ENCODE measurements at places on chromosomes 11 and 22.
A peak's percentile ranks its signal among the peaks of the same experiment; 100 is the strongest.

DNA sequence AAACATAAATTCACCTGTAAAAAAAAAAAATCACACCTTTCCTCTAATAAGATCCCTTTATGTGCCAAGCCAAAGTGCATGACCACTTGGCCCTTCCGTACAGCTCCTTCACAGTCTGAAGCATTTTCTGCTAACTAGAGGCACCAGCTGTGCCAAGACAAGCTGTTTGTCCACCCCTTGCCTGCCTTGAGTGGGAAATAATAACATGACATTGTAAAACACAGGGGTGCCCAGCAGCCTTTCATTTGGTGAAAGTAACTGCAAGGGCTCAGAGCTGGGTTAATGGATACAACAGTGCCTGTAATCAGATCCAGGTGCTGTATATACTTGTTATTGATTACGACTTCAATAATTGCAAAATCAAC, 59.2 kb downstream of the DDIAS start:
- no peak for DNase-seq

GRCh38 chr11:134070342-134070845, 1.5 kb downstream of the JAM3 start:
- no peak for DNase-seq

- peak; percentile 31 for DNase-seq
These were observed 2.1 kb downstream of the CCDC88B start for GRCh38 chr11:64341851-64342791.

DNA sequence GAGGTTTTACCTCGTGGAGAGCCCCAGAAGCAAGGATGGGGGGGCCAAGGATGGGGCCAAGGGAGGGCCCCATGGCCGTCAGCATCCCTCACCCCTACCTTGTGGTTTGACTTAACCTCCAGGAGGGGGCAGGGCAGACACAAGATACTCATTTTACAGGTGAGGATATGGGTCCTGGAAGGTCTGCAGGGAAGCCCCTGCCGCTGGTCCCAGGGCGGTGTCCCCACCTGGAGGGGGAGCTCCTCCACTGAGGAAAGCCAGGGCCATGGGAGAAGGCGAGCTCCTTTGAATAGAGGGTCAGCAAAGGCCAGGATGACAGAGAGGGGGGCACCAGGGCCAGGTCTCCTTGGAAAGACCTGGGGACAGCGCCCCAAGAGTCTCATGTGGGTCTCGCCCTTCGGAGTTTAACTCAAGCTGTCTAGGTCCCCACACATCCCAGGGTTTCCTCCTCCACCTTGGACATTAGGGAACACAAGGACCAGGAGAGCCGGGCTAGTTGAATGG, 5.9 kb upstream of the ADORA2A start:
- no peak for DNase-seq

DNA sequence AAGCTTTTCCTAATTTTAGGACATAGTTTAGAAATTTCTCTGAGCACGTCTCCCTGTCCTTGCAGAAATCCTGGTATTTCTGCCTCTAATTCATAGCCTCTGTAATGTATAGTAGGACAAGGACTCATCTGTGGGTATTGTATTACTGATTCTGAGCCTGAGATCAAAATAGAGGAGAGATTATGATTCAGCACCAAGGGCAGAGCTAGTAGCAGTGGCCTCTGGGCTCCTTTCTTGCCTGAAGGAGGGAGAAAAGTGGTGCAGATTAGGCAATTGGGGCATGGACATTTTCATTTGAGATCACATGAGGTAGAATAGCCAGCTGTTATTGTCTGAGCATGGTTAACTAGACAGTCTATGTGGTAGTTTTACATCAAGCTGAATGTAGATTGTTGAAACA, 2.8 kb downstream of the MADD start:
- DNase-seq: no peak

- DNase-seq: peak; percentile 57
These were observed 38.2 kb downstream of the PITPNB start for GRCh38 chr22:27880778-27881394.

DNA sequence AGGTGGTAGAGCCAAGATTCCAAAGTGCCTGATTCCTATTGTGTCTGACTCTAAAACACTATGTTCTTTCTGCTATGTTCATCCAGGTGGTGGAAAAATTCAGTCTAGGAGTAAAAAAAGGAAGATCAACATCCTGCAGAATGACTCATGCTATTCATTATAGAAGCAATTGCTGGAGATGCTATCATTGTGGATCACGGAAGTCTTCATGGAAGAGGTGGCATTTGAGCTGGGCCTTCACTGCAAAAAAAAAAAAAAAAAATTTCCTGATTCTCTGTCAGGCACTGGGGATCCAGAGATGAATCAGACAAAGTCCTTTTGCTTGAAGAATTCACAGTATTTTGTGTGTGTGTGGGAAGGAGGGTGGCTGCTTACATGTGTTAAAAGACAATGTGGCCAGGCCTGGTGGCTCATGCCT, 1.4 kb upstream of the UVRAG start:
- DNase-seq: no peak

DNA sequence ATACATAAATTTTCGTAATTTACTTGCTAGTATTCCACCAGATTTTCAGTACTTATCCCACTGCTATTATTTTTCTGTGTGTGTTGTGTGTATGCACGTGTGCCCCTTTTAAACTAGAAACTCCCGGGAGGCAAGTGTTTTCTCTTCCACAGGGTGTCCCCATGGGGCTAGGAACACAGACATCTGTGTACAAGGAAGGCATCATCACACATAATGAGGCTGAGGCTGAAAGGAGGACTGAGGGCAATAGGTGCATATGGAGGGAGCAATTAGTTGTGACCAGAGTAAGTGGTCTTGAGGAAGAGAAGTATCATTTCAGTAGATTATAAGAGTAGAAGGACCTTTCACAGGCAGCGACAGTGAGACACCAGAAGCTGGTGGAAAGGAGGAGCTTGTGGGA, 2.1 kb upstream of the DPAGT1 start:
- DNase-seq: no peak

DNA sequence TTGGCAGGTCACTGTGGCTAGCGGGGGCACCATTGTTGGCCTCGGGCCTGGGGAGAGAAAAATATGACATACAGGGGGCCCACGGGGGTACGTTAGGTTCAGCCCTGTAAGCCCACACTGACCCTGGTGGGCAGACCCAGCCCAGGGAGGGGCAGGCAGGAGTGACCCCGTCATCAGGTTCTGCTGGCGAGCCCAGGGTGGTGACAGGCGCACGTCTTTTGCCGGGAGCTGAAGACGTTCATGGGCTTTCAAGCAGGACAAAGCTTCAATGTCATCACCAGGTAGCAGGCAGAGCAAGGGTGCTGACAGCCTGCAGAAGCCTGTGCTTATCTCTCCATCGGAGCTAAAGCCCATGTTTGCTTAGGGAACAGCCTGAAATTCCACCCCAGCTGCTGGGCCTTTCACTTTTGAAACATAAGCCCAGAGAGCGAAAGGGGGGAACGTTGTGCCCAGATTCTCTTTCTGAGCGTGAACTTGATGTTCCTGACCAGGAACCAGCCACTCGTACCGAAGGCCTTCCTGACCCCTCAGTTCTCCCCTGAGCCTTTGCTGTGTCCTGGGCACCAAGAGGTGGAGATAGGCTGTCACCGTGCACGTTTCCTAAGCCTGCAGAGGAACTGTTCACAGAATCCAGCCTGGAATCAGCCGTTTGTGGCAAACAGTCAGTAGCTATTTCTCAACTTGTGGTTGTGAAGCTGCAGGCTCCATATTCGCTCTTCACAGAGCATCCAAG, 74.0 kb upstream of the ATXN10 start:
- DNase-seq: no peak

DNA sequence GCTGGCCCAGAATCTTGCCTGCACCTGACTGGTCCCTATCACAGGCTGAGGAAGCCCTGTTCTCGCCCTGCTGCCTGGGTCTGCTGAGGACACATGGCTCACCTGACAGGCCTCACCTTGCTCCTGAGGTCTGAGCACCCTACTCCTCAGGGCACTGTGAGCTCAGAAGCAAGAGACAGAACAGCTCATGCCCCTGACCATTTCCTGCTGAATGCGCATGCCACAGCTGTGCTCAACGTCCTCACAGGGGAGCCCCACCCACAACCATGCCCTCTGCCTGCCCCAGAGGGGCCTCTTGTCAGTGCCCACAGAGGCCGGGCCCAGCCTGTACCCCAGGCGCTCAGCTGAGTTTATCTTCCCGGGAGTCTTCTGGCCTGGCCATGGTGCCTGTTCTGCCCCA, 2.8 kb upstream of the TSPO start:
- no peak for DNase-seq

DNA sequence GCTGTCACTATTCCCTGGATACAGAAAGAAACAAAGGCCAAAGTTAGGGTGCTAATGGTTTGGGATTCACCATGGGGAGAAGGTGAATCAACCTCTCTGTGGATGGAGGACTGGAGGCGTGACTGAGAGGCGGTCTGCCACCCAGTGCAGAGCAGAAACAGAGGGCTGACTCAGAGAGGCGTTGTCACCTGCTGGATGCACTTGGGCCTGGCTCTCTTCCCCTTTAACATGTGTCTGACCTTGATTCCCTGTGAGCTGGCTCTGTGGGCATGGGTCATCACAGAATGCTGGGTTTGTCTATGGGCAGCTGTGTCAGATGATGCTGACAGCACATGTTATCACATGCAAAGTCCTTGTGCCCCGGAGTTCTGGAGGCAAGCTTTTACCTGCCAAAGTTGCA, 75.9 kb downstream of the LDLRAD3 start:
- no peak for DNase-seq

GRCh38 chr11:130715085-130715876, 201.0 kb downstream of the SNX19 start:
- DNase-seq: no peak

- no peak for DNase-seq
These were observed 56.2 kb downstream of the SOX6 start for GRCh38 chr11:16299884-16300782.

DNA sequence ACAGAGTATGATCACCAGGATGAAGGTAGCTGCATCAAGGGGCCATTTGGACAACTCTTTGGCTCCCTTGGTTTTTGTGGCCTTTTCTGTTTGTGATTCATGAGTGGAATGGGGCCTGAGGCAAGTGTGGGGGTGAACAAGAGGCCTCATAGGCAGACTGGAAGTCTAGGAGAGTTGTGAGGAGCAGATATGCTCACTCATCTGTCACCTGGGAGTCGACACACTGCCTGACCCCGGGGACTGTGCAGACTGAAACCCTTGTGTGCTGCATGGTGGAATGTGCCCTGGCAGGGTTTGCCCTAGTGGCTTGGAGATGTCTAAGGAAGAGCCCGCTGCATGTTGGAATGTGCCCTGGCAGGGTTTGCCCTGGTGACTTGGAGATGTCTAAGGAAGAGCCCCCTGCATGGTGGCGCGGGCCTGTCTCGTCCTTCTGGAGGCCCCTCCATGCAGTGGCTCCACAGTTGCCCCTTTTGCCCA, 60.0 kb downstream of the MED15 start:
- DNase-seq: no peak

GRCh38 chr11:103883856-103884255, 152.6 kb upstream of the DDI1 start:
- DNase-seq: no peak

DNA sequence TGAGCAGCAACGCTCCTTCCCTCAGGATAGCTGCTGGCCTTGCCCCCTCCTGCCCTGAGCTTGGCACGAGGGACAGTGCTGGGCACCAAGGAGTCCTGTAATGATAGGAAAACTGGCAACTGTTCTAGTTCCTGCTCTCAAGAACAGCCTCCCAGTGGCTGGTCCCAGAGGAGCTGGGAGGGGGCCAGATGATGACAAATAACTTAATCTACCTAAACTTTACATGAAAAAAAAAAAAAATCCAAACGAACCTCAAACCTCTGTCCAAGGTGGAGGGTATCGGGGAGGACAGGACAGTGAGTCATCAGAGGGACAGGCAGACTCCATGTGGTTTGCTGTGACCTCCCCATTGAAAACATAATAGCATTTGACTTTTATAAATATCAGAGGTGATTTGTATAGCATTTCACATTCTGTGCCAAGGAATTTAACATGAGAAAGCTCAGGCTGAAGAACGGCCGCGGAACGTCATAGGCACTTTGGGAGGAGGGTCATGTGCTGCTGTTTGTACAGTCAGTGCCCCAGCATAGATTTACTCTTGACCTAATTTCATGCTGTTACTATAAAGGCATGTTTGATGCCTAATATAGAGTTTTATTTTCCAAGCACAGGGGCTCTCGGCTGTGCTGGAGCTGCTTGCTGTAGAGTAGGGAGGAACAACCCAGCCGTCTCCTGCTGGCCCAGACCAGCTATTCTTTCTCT, 98.2 kb upstream of the NNMT start:
- peak; percentile 98 for DNase-seq

DNA sequence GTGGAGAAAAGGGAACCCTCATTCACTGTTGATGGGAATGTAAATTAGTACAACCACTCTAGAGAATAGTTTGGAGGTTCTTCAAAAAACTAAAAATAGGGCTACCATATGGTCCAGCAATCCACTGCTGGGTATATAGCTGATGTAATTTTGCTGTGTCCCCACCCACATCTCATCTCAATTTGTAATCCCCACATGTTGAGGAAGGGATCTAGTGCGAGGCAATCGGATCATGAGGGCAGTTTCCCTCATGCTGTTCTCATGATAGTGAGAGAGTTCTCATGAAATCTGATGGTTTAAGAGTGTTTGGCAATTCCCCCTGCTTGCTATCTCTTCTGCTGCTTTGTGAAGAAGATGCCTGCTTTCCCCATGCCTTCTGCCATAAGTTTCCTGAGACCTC, 17.1 kb upstream of the OR52M1 start:
- no peak for DNase-seq

DNA sequence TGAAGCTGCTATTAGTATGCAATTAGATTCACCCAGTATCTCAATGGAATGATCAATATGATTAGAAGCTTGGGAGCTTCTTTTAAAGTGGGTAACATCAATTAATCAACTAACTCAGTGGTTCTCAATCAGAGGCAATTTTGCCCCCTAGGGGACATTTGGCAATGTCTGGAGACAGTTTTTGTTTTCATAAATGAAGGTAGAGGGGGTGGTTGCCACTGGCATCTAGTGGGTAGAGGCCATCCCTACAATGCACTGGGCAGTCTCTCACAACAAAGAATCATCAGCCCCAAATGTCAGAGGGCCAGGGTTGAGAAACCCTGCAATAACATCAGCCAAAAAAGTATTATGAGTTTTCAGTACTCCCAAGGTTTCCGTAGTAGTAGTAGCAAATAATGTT, 5.9 kb upstream of the AMOTL1 start:
- no peak for DNase-seq

- no peak for DNase-seq
These were observed 2.0 kb downstream of the FBLN1 start for GRCh38 chr22:45504373-45505341.

- DNase-seq: no peak
These were observed 43.1 kb downstream of the CEP57 start for GRCh38 chr11:95833378-95833777.

- no peak for DNase-seq
These were observed 129.7 kb downstream of the SPATA19 start for GRCh38 chr11:133715602-133716001.

- no peak for DNase-seq
These were observed 39.9 kb downstream of the CADM1 start for GRCh38 chr11:115464269-115464668.

GRCh38 chr11:24708616-24709015, 211.8 kb downstream of the LUZP2 start:
- no peak for DNase-seq
